ENCODE measurements at places on chromosomes 7 and 10.

DNA sequence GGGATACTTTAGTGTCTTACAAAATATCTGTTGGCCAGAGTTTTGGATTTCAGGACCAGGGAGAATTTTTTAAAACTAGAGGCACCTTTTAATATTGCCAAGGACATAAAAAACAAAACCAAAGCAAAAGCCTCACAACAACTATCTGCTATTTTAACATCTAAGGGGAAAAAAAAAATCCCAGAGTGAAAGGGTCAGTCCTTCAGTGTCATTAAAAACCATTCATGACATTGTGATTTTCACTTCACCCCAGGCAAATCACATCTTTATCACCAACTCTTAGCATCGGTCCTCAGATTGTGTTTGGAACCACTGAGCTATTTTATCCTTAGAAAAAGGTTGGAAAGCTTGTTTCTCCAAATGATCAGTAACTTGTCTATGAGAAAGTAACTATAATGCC is 10.7 kb downstream of the CEP41 start:
- no peaks in the 10 kb centered on the region for H3K27me3 ChIP-seq
- no peak overlapping the region for H3K27ac ChIP-seq
- peaks cover 45% of the 10 kb centered on the region for H3K4me1 ChIP-seq
- no peak for DNase-seq
- no peaks in the 10 kb centered on the region for H3K36me3 ChIP-seq
- no peak overlapping the region for H3K4me3 ChIP-seq

- H3K36me3 ChIP-seq: no peaks in the 10 kb centered on the region
- DNase-seq: no peak
- H3K27me3 ChIP-seq: no peaks in the 10 kb centered on the region
- H3K27ac ChIP-seq: no peak overlapping the region
- no peak overlapping the region for H3K4me3 ChIP-seq
Measured at GRCh38 chr10:132296666-132297443, 10.9 kb downstream of the STK32C start.

- H3K27me3 ChIP-seq: no peaks in the 10 kb centered on the region
- H3K27ac ChIP-seq: no peak overlapping the region
- H3K4me3 ChIP-seq: no peak overlapping the region
- DNase-seq: no peak
Measured at GRCh38 chr10:63920926-63921325, 399.7 kb downstream of the REEP3 start.

DNA sequence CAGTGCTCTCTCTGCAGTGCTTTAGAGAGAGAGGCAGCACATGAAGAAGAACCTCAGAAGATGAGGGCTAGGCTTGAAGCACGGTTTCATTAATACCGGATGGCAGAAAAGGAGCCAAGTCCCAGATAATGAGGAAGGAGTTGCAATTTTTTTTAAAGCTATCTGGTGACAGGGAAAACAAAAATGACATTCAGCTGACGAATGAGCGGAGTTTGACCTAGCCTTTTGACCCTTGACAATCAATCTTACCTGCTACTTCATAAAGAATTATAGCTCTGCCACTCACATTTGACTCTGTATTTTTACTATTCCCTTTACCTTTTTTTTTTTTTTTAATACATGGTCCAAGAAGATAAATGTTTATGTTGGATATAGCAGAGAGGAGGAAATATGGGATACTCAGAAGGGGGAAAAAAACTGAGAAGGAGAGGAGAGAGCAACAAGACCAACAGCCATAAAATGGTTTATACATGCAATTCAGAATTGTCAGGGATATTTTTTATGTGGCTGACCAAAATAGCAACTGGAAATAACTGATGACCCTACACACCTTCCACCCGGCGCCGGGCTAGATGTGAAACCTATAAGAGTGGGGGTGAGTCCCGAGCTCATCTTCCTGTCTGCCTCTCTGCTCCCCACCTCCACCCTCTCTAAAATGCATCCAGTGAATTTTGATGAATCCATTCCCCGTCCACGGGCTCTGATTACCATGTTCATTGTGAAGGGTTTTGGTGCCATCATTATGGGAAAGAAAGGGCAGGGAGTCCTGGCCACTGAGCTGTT is 274.4 kb upstream of the YAE1 start:
- H3K27ac ChIP-seq: no peak overlapping the region
- DNase-seq: no peak
- H3K27me3 ChIP-seq: no peaks in the 10 kb centered on the region
